ENCODE measurements at places on chromosomes 16 and 17.

DNA sequence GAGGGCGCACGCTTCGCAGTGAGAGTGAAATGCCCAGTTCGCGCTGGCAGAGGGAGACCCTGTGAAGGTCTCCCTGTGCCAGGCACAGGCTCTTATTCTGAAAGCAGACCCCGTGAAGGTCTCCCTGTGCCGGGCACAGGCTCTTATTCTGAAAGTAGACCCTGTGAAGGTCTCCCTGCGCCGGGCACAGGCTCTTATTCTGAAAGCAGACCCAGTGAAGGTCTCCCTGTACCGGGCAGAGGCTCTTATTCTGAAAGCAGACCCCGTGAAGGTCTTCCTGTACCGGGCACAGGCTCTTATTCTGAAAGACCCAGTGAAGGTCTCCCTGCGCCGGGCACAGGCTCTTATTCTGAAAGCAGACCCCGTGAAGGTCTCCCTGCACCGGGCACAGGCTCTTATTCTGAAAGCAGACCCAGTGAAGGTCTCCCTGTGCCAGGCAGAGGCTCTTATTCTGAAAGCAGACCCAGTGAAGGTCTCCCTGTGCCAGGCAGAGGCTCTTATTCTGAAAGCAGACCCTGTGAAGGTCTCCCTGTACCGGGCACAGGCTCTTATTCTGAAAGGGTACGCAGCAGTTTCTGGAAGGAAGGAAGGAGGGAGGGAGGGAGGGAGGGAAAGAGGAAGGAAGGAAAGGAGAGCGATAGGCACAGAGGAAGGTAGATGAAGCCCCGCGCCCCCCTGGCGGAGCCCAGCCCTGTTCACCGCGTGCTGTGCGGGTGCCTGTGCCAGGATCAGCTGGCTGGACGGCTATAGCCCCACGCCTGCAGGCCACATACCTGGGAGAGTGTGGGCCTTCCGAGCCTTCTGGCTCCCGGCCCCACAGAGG, 55.3 kb downstream of the WDR45B start:
- DNase-seq = peak; percentile 85

- DNase-seq = peak; percentile 51
Measured at GRCh38 chr17:10316801-10317542, 55.8 kb downstream of the MYH13 start.

DNA sequence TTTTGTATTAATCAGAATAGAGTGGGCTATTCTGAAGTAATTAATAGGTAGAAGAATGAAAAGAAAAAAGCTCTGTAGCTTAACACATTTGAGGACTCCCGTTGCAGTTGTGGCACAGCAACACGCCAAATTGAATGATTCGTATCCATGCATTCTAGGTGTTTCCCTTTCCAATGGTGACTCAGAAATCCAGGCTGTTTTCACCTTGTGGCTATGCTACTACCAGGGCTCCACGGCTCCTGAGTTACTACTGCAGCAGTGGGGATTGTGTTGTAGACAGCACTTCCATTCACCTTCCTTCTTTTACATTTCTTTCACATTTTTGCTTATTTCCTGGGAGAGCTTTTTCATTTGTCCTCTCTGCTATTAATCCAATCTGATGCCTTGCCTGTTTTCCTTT, 1616.4 kb downstream of the CDH8 start:
- no peak for DNase-seq

GRCh38 chr16:85348911-85349334, 236.7 kb upstream of the CIBAR2 start:
- DNase-seq = no peak

DNA sequence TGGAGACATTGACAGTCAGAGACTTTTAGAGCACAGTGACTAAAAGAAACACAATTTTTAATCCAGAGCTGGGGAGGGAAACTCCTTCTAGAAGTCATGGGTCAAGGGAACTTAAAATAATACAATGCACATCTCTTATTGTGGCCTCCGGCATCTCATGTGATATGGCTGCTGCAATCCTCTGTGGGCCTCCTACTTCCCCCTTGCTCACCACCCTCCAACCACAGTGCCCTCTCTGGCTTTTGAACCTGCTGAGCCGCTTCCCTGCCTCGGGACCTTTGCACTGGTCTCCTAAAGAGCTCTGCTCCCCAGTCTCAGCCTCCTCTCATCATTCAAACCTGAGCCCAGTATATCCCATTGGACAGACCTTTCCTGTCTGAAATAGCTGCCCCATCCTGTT, 47.6 kb downstream of the HS3ST2 start:
- no peak for DNase-seq

DNA sequence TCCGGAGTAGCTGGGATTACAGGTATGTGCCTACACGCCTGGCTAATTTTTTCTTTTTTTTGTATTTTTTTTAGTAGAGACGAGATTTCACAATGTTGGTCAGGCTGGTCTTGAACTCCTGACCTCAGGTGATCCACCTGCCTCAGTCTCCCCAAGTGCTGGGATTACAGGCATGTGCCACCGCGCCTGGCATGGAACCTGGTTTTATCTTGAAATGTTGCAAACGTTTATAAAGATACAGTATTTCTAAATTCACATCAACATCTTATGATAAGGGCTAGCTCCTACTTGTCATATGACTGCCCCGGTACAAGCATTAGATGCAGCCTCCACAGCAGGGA, 1.5 kb upstream of the IST1 start:
- DNase-seq = no peak

- DNase-seq = no peak
Measured at GRCh38 chr16:88693420-88694177, 7.3 kb upstream of the SNAI3 start.

- DNase-seq = no peak
Measured at GRCh38 chr16:23062524-23062923, 86.7 kb downstream of the USP31 start.

- no peak for DNase-seq
Measured at GRCh38 chr16:89368604-89369249, 121.6 kb downstream of the ANKRD11 start.

- DNase-seq = peak; percentile 47
Measured at GRCh38 chr16:29824589-29825144, 4.4 kb downstream of the MVP start.

DNA sequence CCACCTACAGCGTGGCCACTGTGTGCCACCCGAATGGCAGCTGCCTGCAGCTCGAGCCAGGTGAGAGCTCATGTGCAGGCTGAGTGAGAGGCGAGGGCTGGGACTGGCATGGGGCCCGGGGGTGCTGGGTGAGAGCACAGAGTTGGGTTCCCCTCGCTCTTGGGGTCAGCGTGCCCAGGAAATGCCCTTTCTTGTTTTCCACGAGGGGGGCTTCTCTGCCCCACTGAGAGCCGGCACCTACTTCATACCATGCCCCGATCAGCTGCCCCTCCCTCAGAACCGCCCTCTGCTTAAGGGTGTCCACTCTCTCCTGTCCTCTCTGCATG, 10.1 kb downstream of the ACE start:
- no peak for DNase-seq

- no peak for DNase-seq
Measured at GRCh38 chr17:5373112-5373511, 46.4 kb downstream of the NUP88 start.

- DNase-seq = peak; percentile 58
Measured at GRCh38 chr17:77281122-77281903, 140.5 kb downstream of the SEC14L1 start.

GRCh38 chr16:65038100-65038499, 83.8 kb downstream of the CDH11 start:
- no peak for DNase-seq

GRCh38 chr16:81558077-81558443, 113.5 kb downstream of the CMIP start:
- DNase-seq = no peak

DNA sequence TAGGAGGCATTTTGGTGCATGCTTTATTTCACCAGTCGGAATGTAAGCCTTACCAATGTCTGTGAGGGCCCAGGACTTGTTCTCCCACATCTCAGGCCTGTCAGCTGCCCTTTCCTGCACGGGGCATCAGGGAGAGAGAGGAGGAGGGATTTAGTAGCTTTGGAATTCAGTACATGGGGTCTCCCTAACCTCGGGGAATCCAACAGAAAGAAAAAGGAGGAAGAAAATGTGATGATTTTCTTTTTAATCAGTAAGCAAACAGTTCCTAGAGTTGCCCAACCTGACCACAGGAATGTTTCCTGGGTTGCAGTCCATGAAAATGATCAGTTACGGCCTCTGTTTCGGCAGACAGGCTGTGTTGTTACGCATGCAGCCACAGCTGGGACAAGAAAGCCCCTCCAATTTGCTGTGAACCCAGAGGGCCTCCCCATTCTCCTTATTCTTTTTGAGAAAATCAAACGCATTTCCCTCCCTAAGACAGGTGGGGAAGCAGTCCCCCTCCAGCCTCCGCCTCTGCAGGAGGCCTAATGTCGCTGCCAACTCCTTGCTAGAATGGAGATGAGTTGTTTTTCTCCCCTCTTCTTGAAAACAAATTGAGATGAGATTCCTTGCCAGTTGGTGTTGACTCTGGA, 53.1 kb upstream of the TANGO6 start:
- no peak for DNase-seq

- no peak for DNase-seq
Measured at GRCh38 chr17:18028952-18029540, 9.9 kb downstream of the ATPAF2 start.

- no peak for DNase-seq
Measured at GRCh38 chr17:79036596-79036995, 12.6 kb downstream of the C1QTNF1 start.

GRCh38 chr16:85768199-85768598, 17.3 kb upstream of the C16orf74 start:
- DNase-seq = no peak

DNA sequence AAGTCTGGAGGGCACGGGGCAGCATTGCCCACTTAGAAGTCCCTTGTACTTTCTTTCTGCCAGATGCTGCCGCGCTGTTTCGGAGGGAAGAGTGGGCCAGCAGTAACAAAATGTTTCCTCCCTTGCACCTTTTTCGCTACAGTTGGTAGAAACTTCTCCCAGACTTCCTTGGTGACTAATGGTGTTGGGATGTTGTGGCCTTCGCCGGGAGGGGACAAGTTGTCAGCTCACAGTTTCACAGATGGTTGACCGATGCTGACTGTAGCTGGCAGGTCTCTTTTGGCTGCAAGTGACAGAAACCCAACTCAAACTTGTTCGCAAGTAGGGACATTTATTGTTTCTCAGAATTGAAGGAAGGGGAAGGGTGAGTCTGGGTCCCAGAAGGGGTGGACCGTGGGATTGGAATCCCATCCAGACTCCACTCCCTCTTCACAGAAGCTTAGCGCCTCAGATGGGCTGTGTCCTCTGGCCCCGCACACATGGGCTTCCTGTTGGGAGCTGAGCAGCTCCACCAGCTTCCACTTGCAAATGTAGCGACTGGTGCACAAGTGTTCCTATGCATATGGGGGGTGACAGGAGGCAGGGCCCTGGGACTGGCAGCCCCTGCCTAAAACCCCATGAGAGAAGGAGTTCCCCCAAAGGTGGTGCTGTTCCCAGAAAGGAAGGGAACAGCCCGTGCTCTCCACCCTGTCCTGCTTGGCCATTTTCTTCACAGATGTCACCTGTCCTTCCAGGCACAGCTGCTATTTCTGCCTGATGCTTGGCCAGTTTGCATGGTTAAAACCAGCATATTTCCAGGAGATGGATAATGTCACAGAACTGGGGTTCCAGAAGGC, 30.9 kb upstream of the RPRML start:
- DNase-seq = no peak

DNA sequence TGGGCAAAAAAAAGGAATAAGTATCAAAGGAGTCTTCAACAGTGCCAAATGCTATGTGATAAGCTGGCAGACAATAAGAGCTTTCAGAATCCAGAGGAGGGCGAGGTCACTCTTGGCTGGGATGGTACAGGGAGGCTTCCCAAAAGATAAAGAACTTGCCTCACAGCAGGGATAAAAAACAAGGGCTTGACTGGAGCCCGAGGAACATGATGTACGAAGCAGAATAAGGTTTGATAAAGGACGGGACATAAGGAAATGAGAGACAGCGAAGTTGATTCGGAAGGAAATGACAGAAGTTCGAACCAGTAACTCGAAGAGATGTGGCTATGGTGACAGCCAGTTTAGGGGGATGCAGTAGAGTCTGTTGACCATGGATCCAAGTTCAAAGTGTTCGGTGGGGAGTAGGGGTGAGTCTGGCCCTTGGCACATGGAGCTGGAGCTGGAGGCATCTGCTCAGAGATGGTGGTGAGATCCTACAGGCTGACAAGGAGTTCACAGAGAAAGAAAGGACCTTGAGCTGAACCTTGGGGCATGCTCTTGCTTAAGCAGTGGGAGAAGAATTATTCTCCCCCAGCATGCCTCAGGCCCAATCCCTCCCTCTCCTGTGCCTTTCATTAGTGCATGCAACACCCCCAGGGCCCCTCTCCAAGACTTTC, 137.6 kb upstream of the RCVRN start:
- DNase-seq = no peak

DNA sequence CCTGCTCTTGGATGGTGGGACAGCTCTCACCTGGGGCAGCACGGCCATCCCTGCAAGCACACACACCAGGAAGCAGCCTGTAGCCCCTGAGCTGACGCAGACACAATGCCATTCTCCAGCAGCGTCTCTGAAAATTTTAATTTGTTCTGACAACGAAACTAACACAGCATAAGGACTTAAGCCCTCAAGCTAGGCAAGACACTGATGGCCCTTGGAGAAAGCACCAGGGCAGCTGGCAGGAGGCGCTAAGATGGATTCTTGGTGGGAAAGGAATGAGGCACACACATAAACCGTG, 2.7 kb upstream of the LIMD2 start:
- DNase-seq = no peak

- peak; percentile 42 for DNase-seq
Measured at GRCh38 chr17:50627782-50628601, 6.7 kb upstream of the ABCC3 start.

- DNase-seq = no peak
Measured at GRCh38 chr17:30414486-30414885, 35.8 kb downstream of the CPD start.

GRCh38 chr16:82582975-82583374, 43.8 kb upstream of the CDH13 start:
- no peak for DNase-seq

DNA sequence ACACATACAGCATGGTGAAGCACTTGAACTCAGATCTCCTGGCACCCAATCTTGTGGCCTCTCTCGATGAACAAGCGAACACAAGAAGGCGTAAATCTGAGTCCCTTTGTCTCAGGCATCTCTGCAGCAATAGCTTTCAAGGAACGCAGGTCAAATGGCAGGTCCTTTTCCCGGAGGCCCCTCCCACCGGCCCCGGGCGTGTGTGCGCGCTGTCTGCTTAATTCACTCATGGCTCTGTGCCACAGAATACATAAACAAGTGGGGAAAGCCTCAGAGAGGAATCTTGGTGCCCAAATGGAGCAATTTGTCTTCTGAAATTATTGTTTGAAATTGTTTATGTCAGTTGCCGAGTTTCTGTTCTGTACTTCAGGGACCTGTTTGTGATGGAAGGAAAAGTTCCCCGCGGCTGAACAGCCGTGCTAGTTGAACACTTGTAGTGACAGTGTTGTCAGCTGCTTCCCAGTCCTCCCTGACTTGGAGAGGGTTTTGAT, 14.8 kb downstream of the MYOCD start:
- no peak for DNase-seq
